ENCODE measurements at places on chromosomes 11 and 22.

- DNase-seq: no peak
Observed at GRCh38 chr11:130278745-130279144, 36.0 kb downstream of the ZBTB44 start.

DNA sequence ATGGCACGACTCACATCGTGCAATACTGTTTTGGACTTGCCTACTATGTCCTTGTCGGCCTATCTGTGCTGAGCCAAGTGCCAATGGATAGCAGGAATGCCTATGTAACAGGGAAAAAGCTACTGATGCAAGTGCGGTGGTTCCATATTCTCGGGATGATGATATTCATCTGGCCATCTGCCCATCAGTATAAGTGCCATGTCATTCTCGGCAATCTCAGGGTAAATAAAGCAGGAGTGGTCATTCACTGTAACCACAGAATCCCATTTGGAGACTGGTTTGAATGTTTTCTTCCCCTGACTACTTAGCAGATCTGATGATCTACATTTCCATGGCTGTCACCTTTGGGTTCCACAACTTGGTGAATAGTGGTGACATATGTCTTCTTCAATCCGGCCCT lies 20.1 kb downstream of the OOSP3 start:
- no peak for DNase-seq

DNA sequence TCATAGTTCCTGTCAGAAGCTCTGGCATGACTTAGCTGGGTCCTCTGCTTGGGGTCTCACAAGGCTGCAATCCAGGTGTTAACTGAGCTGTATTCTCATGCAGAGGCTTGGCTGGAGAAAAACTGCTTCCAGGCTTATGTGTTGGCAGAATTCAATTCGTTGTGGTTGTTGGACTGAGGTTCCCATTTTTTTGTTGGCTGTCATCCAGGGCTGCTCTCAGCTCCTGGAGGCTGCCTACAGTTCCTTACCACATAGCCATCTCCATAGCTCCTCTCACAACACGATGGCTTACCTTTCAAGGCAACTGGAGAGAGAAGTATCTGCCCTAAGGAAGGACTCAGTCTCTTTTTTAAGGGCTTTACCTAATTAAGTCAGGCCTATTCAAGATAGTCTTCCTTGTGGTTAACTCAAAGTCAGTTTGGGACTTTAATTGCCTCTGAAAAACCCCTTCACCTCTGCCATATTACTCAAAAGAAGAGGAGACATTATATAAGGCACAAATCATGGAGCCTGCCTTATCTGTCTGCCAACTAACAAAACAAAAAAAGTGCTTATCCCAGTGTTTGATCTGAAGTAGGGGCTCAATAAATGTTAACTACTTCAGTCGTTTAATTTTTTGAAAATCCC lies 35.2 kb downstream of the OR2AG2 start:
- DNase-seq: no peak

- DNase-seq: no peak
Observed at GRCh38 chr11:86816251-86816726, 15.9 kb downstream of the PRSS23 start.

DNA sequence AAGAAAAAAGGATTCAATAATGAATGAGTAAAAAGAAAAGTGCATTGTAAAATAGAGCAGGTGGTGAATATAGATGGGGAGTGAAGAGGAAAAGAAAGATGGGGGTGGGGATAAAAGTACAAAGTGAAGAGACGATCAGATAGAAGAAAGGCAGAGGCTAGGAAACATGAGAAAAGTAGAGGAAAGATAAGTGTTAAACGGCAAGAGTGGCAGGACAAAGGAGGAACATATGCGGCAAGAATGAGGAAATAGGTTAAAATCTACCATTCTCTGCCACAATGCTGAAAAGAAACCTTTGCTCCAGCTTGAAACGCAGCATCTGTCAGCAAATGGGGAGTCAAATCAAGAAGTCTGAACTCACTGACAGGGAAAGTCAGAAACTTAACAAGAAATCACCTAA lies 6.8 kb downstream of the FUT4 start:
- no peak for DNase-seq

- DNase-seq: no peak
Observed at GRCh38 chr11:105245781-105246315, 106.3 kb upstream of the CARD18 start.

DNA sequence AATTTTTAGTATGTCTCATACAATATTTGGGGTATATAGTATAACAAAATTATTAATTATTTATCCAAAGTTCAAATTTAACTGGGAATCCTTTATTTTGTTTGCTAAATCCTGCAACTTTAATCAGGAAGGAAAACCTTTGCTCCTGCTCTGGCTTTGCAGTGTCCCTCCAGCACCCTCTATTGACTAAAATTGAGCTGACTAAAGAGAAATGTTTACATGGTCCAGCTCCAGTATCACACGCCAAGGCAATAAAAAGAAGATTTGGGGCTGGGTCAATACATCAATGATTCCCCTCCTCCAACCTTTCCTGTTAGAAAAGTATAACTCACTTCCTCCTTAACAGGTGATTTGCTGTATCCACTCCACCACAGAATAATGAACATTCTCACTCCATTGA lies 153.0 kb upstream of the LRRC4C start:
- no peak for DNase-seq
